Amniotic epithelial cell (primary cell): ENCODE measurements at places on chromosomes 4 and X.
A peak's percentile ranks its signal among the peaks of the same experiment; 100 is the strongest.

DNA sequence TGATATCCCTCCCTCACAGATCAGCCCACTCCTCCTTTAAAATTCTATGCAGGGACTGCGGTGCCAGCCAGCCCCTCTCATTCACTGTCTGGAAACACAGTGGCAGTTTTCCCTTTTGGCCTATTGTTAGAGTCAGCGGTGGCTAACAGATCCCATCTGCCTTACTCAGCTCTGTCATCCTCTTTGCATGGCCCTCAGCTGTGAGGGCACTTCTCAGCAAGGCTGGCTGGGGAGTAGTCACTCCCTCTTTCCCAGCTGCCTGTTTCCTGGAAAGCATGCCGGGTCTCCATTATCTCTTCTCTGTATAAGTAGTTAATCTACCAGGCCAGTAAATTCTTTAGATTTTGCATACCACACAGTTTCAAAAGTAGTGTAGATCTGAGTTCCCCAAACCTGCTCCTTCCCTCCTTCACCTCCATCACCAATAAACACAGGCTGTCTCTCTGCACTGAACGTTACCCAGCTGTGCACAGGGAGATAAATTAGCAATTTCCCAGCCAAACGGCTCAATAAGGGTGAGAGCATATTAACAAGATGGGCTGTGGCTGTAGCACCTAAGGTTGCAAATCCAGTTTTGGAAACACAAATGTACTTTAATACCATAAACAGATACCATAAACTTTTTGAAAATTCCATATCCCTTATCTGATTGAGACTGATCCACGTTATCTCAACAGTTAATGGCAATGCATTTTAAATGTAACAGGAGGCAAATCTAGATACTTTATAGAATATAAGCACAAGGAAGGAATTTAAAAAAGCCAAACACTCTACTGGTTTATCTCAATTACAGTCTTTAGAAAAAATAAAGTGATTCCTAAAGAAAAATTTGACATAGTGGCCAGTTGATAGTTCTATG, 229.3 kb downstream of the ANKRD50 start:
- peak; percentile 65 for DNase-seq

DNA sequence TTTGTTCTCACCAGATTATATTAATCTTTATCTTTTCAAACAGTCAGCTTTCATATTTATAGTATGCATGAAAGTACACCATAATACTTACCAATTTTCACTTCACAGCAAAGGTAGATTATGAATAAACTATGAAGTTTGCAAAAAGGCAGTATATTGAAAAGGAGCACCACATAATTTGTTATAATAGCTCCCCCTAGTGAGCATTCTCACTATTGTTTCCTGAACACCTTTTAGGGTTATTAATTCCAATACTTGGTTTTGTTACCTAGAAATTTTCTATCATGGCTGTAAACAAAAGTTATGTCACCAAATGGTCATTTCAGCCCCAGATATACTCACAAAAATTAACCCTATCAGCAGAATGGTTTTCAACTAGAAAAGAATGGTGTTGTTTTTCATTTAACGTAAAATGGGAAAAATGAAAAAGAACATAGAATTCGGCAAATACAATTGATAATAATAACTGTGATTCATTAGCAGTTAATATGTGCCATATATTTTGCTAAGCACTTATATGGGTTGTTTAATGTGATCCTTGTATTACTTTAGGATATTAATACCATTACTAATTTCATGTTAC, 30.2 kb upstream of the NKX6-1 start:
- peak; percentile 13 for DNase-seq

GRCh38 chr4:161121451-161121850, 1042.3 kb downstream of the FSTL5 start:
- peak; percentile 31 for DNase-seq

GRCh38 chr4:138275963-138276621, 33.9 kb upstream of the SLC7A11 start:
- DNase-seq = peak; percentile 85

DNA sequence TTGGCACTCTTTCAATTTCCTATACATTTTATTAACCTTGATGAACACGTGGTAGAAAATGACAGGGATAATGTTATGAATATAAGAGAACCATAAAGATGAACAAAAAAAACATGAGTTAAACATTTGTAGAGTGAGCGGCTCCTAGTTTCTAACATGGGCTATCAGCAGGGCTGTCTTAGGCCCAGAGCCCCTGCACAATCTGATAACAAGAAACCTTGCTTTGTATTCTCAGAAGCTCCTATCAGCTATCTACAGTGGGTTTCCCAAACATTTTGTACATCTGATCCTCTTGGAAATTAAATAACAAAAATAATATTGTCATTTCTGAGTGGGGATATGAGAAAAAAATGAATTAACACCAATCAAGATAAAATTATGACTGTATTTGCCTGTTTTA, 10.6 kb upstream of the RBPJ start:
- DNase-seq = no peak

DNA sequence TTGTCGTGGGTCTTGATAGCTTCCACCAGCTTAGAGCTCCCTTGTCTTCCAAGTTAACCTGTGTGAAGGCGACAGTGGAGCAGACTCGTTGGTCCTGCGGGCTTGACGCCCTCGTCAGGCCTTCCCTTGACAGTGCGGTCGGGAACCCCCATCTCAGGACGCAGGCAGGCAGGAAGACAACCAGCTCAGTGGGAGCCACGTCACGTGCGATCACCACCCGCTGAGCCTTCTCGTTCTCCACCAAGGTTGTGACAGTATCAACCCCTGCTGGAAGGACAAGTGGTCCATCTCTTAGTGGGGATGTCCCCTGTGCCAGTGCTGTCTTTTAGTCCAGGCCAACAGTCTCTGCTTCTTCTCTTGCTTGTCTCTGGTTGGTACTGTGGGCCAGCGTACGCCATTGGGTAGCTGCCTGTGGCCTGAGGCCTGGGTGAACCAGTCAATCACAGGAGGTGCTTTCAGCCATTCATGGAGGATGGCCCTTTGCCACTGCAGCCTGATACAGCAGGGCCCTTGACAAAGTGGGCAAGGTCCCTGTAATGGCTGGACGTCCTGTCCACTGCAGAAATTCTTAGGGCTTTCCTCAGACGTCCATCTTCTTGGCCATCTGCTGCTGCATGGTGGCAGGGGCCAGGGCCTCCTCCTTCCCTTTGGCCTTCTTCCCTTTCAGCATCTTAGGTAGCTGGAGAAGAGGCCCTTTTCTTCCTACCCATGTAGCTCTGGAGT, 31.4 kb downstream of the RGS12 start:
- DNase-seq = no peak

DNA sequence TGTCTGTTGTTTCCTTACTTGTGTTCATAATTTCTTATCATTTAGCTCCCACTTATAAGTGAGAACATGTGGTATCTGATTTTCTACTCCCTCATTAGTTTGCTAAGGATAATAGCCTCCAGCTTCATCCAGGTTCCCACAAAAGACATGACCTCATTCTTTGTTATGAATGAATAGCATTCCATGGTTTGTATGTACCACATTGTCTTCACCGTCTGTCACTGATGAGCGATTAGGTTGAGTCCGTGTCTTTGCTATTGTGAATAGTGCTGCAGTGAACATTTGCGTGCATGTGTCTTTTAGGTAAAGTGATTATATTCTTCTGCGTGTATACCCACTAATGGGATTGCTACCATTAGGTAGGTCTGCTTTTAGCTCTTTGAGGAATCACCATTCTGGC, 624.3 kb upstream of the EPHA5 start:
- DNase-seq = peak; percentile 45

- DNase-seq = peak; percentile 0
These were observed 714.9 kb upstream of the ADGRL3 start for GRCh38 chr4:60485276-60485675.

GRCh38 chr4:99447079-99447478, 11.9 kb upstream of the ADH7 start:
- peak; percentile 29 for DNase-seq

GRCh38 chr4:180314972-180315371, 1928.2 kb upstream of the TENM3 start:
- DNase-seq = no peak

DNA sequence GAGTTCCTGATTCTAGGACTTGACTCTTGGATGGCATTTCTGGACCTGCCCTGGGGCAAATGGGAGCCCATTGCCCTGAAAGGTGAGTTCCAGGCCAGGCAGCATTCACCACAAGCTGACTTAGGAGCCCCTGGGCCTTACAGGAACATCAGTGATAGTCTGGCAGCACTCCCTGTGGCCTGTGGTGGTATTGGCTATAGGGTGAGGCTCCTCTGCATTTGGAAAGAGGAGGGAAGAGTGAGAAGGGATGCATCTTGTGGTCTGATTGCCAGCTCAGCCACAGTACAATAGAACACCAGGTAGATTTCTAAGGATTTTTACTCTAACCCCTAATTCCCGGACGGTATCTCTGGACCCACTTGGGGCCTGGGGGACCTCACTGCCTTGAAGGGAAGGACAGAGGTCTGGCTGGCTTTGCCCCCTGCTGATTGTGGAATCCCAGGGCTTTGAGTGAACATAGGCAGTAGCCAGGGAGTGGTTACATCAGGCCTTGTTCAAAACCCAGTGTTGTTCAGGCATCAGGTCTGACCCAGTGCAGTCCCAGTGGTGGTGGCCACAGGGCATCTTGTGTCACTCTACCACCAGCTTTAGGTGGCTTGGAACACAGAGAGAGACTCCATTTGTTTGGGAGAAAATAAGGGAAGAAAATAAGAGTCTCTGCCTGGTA, 32.9 kb downstream of the MAGED4 start:
- no peak for DNase-seq

DNA sequence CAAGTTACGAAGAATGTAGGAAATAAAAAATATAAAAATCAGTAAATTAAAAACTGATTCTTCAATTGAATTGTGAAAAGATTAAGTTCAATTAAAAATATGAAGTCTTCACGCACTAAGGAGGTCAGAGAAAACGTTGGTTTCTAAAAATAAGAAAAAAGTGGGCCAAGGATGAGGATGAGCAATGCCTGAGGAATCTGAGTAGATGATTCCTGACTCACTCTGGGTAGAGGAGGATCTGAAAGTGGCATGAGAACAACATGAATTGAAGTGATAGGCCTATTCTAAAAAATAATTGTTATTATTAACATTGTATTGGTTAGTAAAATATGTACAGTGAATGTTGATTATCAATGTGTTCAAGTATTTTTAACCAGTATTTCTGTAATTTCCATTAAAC, 444.2 kb downstream of the GRIA2 start:
- DNase-seq = no peak

DNA sequence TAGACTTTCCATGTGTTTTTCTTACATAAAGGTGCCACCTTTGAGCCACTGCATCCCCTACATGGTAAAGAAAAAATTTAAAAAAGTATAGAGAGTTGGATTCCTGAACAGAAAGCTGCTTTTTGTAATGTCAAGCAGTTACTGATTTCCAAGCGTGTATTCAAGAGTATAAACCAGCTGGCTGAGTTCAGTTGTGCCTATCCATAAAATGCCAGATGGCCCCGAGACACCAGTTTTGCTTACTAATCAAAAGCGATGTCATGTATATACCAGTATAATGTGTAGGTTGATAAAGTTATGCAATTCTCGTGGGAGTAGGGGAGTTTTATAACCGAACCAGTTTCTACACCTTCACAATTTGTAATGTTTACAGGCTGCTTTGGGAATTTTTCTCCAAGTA, 26.2 kb upstream of the PNPLA4 start:
- no peak for DNase-seq

DNA sequence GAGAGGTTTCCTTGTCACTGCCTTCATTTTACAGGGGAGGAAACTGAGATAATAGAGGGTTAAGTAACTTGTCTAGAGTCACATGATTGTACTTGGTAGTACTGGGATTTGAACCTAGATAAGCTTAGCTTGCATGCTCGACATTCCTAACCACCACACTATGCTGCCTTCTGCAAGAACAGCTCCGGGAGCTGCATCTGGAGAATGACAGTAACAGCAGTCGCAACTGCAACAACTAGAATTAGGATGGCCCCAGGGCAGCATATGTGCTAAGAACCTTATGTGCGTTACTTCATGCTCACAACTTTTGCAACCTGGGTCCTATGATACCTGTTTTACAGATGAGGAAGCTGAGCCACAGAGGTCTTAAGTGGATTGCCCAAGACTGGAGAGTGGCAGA, 89.5 kb upstream of the LCORL start:
- peak; percentile 2 for DNase-seq

DNA sequence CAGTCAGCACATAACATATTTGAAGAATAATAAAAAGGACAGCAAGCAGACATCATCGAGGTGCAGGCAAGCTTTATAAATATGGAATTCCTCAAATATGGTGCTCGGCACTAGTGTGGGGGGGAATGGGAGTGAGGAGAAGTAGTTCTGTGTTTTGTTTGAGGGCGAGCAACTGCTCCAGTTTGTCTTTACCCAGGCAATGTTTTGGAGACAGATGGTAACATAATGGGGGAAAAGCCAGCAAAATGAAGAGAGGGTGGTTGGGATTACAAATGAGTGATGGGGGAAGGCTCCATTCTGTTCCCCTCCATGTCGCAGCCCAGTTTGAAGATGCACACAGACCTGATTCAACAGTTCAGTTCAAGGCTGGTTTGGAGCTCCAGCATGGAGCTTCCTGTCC, 572.9 kb upstream of the DIPK2B start:
- DNase-seq = no peak

GRCh38 chr4:186669735-186670134, 53.9 kb downstream of the FAT1 start:
- no peak for DNase-seq

DNA sequence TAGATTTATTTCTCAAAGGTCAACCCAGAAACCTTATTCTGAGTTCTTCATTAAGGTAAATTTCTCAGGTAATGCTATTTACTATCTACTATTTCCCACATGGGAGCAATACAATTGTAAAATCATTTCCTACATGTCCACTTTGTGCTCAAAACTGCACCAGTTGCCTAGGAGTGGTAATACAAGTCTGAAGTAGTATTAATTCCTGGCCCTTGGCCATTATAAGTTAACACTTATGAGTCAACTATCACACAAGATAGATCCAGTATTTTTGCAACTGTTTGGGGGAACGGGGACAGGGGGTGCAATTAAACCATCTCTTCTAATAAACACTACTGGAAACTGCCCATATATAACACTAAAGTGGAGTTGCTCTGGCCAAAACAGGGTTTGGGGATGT, 48.9 kb downstream of the ACSL4 start:
- DNase-seq = peak; percentile 9

GRCh38 chr4:18454349-18454748, 432.8 kb upstream of the LCORL start:
- no peak for DNase-seq

DNA sequence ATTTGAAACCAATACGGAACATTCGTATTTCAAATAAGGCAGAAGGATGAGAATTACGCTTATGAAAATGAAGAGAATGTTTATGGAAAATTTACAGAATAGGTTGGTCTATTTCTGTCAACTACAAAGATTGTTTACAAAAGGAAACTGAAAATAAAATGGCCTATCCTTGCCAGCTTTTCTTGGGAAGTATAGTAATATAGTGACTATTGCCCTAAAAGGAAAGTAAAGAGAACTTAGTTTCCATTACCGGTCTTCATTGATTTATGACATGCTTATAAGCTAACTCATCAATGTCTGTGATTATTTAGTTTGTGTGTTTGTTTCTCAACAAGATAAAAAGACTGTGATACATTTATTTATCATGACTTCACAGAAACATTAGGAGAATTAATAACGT, 2.9 kb upstream of the SPRY1 start:
- no peak for DNase-seq

- no peak for DNase-seq
These were observed 91.2 kb upstream of the XAGE2 start for GRCh38 chrX:52277666-52278065.
